ENCODE measurements at places on chromosomes 12 and 14.

GRCh38 chr14:85873006-85873405 lies 343.1 kb downstream of the FLRT2 start:
- DNase-seq = no peak

DNA sequence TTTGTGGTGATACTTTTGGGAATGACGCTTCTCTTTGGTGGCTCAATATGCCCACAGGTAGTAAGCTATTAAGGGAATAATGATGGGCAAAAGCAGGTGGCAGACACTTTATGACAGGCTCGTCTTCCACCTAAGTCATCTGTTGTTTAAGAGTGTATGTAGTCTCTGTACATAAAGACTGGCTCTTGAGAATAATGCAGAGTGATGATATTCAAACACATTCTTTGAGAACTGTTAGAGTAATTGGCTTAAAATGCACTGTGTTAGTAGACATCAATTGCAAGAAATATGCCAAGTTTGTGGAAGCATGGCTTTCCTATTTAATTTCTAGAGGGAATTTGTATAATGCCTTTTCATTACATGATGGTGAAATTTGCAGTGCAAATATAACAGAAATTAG lies 694.8 kb upstream of the MIS18BP1 start:
- no peak for DNase-seq

GRCh38 chr14:71388336-71388735 lies 481.1 kb downstream of the PCNX1 start:
- no peak for DNase-seq

- no peak for DNase-seq
Observed at GRCh38 chr12:102542816-102543440, 62.6 kb upstream of the IGF1 start.

DNA sequence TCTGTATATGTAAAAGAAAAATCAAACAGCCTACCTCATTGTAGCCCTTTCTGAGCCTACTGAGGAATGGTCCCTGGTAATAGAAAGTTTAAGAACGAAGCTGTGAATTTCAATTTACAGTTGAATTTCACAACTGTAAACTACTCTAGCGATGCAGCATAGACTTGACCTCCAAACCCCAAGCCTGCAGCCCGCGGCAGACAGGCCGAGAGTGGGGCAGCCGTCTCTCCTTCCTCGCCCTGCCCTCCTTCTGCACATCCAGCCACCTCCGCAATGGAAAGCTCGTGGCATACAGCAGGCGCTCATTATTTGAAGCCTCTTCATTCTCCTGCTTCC lies 15.3 kb downstream of the RNASE2 start:
- DNase-seq = no peak

DNA sequence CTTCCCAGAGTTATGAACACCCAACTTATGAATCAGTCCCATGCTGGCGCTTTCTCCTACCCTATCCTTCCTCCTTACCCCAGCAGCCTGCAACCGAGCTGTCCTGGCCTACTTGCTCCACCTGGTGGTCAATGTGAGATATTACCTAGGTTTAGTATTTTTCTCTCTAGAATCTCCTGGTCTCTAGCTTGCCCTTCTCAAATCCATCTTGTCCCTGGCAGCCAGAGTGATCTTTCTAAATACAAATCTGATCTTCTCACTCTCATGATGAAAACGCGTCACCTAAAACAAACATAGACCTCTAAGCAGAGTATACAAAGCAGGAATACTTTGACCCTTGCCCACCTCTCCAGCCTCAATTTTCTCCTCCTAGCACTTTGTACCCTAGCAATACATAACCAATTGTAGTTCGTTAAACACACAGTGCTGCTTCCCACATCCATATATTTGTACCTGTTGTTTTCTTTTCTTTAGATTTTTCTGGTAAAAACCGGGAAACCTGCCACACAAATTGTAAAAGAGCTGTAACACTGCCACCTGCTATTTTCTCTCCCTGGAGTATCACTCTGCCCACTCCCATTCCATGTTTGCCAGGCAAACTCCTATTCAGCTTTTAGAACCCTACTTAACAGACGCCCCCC lies 20.0 kb upstream of the TCP11L2 start:
- peak; percentile 63 for DNase-seq

DNA sequence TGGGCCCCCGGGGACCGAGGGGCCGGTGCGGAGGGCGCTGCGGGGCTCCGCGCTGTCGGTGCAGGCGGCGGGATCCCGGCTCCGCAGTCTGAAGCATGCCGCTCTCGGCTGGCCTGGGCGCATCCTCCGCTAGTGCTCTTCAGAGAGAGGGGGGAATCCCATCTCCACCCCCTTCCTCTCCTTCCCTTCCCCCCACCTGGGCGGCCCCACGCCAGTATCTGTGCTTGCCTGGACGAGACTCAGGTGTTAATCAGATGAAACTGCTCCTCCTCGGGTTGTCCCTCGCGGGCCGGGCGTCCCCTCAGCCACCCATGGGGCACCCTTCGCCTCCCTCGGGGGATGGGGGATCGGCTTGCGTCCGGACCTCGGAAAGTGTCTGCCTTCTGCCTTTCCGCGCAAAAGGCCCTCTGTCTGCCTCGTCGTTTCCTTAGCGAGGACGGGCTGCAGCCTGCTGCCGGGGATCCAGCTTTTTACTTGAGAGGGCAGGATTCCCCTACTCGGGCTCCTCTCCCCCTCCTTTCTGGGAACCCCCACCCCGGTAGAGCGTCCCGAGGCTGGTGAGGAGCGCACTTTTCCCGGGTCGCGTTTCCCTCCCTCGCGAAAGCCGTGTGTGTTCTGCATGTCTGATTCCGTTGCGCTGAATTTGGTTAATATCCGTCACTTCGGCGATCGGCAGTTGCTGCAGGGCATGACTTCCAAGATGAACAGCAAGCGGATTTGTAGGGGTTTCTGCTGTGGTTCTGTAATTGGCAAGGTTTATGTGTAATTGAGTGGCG lies 1.1 kb downstream of the GPHN start:
- peak; percentile 49 for DNase-seq

Data from lower lobe of right lung (tissue), 2 donors.